ENCODE measurements at places on chromosomes 13 and 19.

DNA sequence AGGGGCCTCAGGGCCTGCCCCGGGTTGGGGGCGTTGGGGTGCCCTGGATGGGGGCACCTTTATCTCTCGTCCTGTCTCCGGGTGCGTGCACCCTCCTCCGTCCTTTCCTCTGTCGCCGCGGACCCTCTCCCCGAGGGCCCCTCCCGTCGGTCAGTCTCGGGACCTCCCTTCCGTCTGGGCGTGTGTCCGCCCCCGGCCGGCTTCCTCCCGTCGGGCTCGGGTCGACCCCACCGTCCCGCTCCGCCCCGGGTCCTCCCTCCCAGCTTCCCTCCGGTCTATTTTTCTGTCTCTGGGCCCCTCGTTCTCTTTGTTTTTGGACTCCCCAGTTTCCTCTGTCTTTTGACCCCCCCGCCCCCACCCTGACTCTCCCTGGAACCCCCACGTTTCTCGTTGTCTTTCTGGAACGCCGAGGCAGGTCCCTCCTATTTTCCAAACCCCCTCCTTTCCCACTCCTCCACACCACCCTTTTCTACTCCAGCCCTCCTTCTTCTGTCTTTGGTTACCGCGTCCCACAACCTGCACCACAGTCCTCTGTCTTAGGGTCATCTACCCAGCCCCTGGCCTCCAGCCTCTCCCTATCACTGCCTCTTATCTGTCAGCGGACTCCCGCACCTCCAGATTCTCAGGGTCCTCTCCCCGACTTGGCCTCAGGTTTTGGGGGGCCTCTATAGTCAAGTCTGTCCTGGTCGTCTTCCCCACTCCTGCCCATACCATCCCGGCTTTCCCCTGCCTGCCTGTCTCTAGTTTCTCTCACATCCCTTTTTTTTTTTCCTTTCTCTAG lies 757 bp downstream of the EGLN2 start:
- DNase-seq, result no peak

DNA sequence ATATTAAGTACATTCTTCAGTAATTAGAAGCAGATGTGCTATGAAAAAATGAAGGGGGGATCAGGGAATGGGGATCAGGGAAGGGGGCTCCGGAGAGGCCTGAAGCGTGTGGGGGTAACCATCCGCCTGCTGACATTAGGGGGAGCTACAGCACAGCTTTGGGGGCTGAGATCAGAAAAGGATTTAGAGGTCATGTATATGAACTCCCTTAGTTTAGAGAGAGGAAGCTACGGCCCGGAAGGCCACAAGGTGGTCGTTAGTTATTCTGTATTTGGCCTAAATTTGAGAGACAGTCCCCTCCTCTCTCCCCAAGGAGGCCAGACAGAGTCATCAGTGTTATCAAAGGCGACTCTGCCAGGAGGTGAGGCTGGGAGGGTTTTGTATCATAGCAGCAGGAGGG lies 99.0 kb downstream of the TM9SF2 start:
- DNase-seq, result no peak

GRCh38 chr13:40758811-40759210 lies 12.2 kb downstream of the MRPS31 start:
- no peak for DNase-seq

DNA sequence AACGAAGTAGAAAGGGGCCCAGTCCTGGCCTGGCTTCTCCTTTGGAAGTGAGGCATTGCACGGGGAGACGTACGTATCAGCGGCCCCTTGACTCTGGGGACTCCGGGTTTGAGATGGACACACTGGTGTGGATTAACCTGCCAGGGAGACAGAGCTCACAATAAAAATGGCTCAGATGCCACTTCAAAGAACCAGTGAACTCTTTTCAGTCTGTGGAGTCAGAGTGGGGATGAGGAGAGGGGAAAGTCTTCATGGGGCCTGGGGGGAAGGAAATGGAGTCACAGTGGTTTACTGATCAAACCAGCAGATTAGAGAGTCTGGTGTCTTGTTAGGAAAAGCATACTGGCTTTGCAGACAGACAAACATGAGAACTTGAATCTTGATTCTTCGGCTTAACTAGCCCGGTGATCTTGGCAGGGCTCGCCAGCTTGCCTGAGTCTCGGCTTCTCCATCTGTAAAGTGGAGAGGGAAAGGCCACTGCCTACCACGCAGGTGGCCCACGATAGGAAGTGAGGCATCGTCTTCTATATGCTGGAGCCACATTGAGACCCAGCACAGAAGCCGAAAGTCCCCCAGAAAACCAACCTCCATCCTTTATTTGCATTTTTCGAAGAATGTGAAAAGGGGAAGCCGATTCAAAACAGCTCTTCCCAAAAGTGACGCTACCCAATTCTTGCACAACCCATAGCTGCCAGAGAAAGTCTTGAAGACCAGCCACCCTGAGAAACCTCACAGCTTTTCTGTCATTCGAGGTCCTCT lies at the start of gene FFAR1:
TSS of gene FFAR1 (plus strand) at position 732 of the 759 bp plus-strand sequence. CDS start 3,650 bp downstream, outside the sequence.
- DNase-seq, result peak; percentile 42

DNA sequence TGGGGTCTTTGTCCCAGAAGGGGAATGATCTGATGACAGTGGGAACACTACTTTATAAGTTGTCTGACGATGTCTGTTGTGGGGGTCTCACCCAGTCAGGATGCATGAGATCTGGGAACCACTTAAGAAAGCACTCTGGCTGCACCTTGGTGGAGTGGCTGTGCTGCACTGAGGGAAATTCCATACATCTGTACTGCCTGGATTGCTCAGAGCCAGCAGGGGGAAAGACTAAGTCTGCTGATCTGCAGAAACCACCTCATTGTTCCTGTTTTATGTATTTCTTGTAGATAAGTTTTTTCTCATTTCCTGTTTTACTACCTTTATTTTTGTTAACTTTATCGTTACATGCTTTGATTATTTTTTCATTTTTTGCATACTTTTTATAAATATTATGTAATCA lies 27.3 kb downstream of the ZNF430 start:
- DNase-seq, result no peak

DNA sequence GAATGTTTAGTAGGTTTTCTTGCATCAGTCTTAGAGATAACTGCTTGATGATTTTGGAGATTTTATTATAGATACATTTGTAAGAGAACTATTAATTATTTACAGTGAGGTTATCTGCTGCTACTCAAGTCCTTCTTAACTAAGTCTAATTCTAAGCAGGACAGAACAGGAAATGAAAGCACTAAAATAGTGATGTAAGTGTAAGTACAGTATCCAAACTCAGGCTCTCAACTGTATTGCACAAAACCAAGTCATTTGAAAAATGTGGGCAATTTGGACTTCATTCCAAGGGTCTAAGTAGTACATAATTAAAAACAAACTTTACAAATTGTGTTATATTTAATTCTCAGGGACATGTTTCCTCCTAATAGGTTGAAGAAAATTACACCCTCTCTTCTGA lies 417.1 kb downstream of the ITGBL1 start:
- DNase-seq, result no peak

GRCh38 chr13:38160131-38160530 lies 189.5 kb upstream of the UFM1 start:
- DNase-seq, result no peak

GRCh38 chr19:40252395-40252794 lies 25.9 kb upstream of the CCNP start:
- no peak for DNase-seq

GRCh38 chr19:40702337-40703012 lies 12.0 kb upstream of the NUMBL start:
- no peak for DNase-seq

GRCh38 chr19:8120636-8121480 lies 28.5 kb downstream of the FBN3 start:
- DNase-seq, result no peak

GRCh38 chr19:56148096-56148495 lies 7.0 kb downstream of the ZNF444 start:
- no peak for DNase-seq

Data from bone marrow (tissue), 2 donors.